Hematopoietic multipotent progenitor cell treated with erythropoietin and hydrocortisone succinate and interleukin-3 and kit ligand, for 4 days (in vitro differentiated cells): ENCODE measurements at places on chromosomes 2 and 18.

- no peak for DNase-seq
Measured at GRCh38 chr2:34844629-34845028, 1245.5 kb upstream of the FAM98A start.

DNA sequence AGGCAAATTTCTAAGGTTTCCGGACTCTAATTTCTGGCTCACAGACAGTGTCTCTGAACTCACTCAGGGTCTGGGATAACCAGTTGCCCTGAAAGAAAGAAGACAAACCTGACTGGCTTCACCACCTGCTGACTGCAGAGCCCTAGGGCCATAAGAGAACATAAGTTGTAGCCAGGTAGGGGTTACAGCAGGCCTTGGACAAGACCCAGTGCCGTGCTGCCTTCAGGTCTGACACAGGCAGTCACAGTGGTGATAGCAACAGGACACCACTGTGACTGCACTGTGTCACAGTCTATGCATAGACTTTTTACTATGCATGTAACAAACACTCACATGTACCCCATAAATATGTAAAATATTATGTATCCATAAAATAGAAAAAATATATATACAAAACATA, 508.5 kb downstream of the PID1 start:
- DNase-seq: no peak

GRCh38 chr2:96536445-96537065, at the start of gene ARID5A:
Gene ARID5A (plus strand): TSS chr2:96536752. CDS start chr2:96536827, 75 bp downstream.
- DNase-seq: peak; percentile 97

GRCh38 chr2:210541290-210541902, 15.0 kb upstream of the CPS1 start:
- DNase-seq: no peak

DNA sequence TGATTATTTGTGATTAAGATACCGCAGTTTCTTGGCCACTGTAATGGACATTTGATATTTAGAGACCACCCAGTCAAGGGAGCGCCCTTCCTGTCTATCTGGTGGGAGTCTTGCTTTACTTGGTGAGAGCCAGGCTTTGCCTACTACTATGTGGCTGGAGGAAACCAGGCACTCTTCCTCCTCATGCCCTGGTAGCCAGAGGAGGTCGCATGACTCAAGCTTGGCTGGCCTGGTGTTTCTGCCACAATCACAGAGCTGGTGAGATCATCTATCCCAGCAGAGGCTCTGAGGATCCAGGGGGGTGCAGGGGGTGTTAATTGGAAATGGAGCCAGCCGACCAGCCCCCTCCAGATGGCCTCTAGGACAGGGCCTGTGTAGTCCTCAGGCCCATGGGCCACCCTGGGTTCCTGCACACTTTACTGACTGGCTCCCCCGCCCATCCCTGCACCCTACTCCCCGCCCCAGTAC, 46.8 kb upstream of the BIN1 start:
- no peak for DNase-seq

DNA sequence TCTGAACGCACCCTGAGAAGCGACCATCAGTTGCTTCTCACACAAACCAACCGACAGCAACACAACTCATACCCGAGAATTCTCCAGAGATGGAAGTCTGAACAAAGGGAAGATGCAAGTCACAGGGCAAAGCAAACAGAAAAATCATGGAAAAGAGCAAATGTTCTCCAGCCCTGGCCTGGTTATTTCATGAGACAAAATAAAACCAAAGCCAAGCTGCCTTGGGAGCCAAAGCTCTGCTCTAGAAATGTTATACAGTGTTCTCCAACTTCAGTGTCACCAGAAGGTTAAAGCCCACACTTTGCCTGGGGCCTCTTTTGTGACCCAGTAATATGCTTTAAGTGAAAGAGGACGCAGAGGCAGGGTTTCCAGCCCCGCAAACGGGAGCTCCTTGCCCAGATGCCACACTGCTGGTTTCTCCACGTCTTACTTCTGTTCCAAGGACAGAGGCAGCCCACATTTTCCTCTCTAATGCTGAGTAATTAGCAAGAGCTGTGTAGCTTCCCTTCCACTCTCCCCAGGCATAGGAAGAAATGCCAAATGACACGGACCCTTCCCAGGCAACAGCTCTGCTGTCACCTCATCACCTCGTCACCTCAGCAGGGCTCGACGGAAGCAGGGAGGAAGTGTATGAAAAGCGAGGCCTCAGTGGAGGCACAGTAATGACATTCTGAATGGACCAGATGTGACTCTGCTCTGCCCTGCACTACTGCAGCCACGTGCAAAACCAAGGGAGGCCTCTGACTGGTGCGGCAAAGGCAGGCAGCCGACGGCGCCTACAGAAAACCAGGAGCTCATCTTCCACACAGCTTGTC, 64.7 kb downstream of the FBXO15 start:
- DNase-seq: no peak

DNA sequence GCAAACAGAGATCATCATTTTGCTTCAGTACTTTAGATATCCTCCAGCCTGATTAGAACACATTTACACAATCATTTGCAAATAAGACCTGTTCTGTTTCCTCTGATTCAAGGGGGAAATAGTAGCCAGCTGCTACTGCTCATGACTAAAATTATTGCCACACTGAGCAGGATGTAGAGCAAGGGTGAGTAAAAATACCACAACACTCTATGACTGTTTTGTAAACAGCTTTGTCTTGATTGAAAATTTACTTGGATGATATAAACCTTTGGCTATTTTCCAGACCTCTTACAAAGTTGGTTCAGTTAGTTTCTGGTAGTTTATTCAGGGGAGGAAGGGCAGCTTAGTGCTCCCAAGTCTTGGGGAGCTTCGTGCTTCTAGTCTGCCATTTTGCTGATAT, 286.4 kb upstream of the CNTNAP5 start:
- DNase-seq: peak; percentile 70

DNA sequence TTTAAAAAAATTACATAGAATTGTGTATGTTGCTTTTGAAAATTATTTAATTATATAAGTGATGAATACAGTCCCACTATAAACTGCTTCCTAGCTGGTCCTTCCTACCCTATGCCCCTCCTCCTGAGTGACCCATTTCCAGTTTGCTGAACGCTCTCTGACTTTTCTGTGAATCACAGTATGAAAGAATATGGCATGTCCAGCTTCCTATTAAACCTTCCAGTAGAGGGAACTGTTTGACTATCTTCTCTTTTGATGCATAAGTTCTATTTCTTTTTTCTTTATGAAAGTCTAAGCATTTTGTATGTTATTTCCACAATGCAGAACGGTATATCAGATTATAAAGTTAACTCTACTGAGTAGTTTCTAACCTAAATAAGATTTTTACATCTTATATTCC, 41.3 kb downstream of the PSMG2 start:
- DNase-seq: peak; percentile 79
